Mesothelial cell of epicardium (in vitro differentiated cells): ENCODE measurements at places on chromosomes 3 and 15. TPM values are rescaled to one million over a fixed set of nuclear protein-coding genes. Genes with fewer than 3 reads are reported as not detected.

GRCh38 chr3:177062052-177062732 is 135.1 kb downstream of the TBL1XR1 start:
- H3K36me3 ChIP-seq = peaks cover 3% of the 10 kb centered on the region
- peak overlapping the region; percentile 15 for H3K27ac ChIP-seq
- peaks cover 29% of the 10 kb centered on the region for H3K4me1 ChIP-seq
- H3K27me3 ChIP-seq = no peaks in the 10 kb centered on the region

GRCh38 chr3:52227766-52228165 is 2.3 kb upstream of the TLR9 start:
- H3K36me3 ChIP-seq = peaks cover 11% of the 10 kb centered on the region
- no peak for DNase-seq
- H3K4me1 ChIP-seq = no peaks in the 10 kb centered on the region

The MAP2K5 gene
- 26.2 to 29.8 TPM (median 28.0 TPM) in 3 replicates for total RNA-seq

The GRAMD1C gene
- total RNA-seq = 7.5 to 8.0 TPM (median 7.7 TPM) in 3 replicates

GRCh38 chr15:89112341-89112971 is 24.2 kb downstream of the ABHD2 start:
- peaks cover 5% of the 10 kb centered on the region for H3K36me3 ChIP-seq
- peaks cover 9% of the 10 kb centered on the region for H3K4me1 ChIP-seq
- no peak for DNase-seq

The PCLAF gene
- 13.8 to 16.6 TPM (median 14.2 TPM) in 3 replicates for total RNA-seq
